ENCODE measurements at places on chromosomes 2 and 18. TPM values are rescaled to one million over a fixed set of nuclear protein-coding genes. Genes with fewer than 3 reads are reported as not detected.

DNA sequence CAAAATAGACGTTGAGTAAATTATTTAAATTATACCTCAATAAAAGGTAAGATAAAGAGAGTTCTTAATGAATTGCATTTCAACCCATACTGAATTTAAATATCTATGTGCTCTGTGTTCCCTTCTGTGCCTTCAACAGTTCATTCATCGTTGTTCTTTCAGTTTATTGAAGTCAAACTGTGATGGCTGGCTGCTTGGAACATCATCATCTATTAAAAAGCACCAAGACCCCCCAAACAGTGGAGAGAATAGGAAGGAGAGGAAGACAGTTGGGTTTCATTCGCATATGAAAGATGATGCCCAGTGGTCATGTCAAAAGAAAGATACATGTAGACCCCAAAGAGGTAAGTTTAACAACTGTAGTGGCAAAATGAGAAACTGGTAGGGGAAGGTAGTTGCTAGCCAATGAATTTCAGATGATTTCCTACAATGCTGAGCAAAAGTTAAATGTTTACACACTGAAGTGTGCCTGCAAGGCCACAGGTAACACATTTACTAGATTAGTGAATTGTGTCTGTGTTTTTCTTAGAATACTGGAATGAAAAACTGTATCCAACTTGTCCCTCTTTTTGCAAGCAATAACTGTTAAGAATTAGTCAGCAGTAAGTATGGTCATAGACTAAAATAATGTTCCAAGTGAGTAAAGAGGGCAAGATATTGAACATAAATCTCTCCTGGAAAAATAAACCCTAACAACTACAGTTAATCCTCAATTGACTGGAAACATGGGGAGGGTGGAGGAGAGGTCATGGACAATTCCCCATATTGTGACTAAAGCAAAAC lies 331.3 kb downstream of the KIAA1328 start:
- no peak for DNase-seq

GRCh38 chr2:127138281-127138680 lies 31.3 kb upstream of the BIN1 start:
- DNase-seq = no peak

DNA sequence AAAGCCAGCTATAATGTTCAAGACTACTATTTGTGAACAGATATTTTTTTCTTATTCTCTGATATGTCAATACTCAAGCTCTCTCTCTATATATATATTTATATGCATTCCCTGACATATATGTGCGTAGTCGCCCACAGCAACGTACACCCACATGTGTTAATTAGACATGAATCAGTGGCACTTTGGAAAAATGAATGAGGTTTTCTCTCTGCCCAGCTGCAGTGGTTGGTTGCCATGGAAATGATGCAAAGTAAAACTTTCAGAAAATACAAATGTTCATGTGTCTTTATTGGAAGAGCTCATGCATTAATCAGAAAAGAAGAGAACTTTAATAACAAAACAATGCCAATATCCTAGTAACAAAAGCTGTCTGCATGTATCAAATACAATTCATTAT lies 34.7 kb downstream of the UNC80 start:
- no peak for DNase-seq

DNA sequence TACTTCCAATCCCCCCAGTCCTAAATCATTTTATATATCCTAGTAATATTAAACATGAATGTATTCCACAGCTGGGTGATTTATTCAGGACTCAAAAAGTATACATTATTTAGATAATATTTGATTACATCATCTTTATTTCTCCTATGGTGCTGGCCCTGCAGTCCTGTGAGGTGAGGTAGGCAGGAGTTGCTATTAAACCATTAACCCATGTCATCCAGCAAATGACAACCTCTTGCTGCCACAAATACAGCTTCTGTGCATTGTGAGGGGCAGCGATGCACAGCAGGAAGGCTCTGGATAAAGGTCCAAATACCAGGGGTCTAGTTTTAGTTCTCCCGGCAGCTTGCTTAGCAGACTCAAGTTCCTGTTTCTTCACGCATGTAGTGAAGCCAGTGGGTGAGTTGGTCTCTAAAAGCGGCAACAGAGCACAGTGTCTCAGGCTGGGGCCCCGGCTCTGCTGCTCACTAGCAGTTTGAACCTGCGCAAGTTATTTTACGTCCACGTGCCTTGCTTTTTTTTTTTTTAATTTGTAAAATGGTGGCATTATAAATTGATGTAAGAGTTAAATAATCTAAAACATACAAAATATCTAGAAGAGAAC lies 36.1 kb downstream of the INSIG2 start:
- no peak for DNase-seq

- no peak for DNase-seq
These were observed 141.9 kb downstream of the ANKRD44 start for GRCh38 chr2:197168705-197169104.

GRCh38 chr2:257429-257828 lies 6.4 kb downstream of the SH3YL1 start:
- no peak for DNase-seq

- peak; percentile 72 for DNase-seq
These were observed 65.9 kb upstream of the AFF3 start for GRCh38 chr2:100208141-100208770.

DNA sequence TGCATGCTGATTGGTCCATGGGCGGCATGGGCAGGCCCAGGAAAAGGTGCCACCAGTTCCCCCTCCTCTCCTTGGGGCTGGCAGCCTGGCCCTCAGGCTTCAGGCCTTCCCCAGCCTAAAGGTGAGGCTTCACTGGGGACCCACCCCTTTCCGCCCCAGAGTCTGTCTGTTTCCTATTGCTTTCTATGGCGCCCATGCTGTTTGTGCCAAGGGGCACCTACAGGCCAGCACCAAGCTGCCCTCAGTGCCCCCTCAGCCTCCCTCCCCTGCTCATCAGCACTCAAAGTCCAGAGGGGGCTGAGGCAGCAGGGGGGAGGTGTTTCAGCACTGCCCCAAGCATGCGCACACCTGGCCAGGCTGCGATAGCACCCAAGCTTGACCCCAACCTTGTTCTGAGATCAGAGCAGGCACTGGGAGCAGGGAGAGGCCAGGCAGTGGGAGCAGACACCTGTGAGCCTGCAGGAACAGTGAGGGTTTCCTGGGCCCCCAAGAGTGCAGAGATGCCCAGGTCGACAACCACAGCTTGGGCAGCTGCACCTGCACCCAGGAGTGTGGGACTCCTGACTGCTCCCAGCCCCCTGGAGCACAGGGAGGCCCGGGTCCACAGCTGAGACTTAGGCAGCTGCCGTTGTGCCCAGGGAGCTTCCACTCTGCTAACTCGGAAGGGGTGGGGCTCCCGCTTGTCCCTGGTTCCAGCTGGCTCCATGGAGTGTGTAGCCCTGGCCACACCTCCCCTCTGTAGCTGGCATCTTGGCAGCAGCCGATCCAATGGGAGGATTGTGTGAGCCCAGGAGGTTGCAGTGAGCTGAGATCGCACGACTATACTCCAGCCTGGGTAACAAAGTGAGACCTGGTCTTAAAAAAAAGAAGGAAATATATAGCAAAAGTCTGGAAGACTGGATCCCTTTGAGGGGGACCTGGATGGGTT lies 69.1 kb downstream of the NCAPH start:
- peak; percentile 27 for DNase-seq

- DNase-seq = no peak
These were observed 20.4 kb downstream of the CMPK2 start for GRCh38 chr2:6845312-6845711.

- DNase-seq = no peak
These were observed 51.0 kb downstream of the PSD4 start for GRCh38 chr2:113224647-113225236.

DNA sequence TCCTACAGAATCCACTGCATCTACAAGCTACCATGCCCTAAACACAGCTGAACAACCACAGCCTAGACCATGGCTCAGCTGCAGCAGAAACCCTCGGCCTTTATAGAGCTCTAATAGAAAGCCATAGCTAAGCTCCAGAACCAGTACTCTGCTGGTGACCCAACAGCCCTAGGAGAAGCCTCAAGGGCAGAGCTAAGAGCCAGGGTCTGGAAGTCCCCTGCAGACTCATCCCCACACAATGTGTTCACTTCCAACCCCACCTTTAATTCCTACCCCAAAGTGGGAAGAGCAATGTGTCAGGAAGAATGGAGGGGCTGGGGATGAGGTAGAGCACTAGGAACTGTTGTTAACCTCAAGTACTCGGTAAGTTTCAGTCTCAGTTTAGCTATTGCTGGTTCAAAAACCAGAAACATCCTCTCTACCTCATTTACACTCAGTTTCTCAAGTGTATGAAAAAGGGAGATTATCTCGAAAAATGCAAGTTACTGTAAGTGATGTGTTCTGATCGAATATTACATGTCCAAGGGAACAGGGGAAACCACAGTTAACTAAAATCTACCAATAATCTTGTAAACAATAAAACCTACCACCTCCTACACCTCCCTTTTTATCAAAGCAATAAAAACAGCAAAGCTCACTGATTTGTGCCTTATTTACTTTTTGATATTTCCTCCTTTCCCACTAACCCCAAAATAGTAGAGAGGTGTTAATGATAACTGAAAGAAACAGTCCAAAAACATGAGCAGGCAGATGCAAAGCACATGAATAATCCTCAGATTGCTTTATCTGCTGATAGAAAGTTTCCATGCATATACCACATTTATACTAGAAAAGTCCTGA lies 36.2 kb downstream of the THADA start:
- DNase-seq = no peak

DNA sequence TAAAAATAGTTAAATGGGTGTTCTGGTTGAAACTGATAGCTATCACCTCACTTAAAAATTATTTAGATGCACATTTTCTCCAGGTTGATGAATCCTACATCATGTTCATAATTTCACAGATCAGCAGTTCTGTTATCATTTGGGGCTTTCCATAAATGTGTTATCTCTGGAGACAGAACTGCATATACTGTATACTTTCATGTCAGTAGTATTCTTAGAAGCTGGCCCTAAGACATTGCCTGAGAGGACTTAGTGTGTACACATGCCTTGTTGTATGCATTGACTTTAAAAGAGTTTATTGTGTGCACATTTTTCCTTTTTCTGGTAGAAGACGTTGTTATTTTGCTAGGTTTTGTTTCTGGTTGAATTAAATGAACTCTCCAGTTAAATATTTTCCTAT lies 41.0 kb downstream of the PIK3C3 start:
- DNase-seq = no peak

GRCh38 chr2:195579776-195580555 lies 77.1 kb upstream of the SLC39A10 start:
- no peak for DNase-seq

DNA sequence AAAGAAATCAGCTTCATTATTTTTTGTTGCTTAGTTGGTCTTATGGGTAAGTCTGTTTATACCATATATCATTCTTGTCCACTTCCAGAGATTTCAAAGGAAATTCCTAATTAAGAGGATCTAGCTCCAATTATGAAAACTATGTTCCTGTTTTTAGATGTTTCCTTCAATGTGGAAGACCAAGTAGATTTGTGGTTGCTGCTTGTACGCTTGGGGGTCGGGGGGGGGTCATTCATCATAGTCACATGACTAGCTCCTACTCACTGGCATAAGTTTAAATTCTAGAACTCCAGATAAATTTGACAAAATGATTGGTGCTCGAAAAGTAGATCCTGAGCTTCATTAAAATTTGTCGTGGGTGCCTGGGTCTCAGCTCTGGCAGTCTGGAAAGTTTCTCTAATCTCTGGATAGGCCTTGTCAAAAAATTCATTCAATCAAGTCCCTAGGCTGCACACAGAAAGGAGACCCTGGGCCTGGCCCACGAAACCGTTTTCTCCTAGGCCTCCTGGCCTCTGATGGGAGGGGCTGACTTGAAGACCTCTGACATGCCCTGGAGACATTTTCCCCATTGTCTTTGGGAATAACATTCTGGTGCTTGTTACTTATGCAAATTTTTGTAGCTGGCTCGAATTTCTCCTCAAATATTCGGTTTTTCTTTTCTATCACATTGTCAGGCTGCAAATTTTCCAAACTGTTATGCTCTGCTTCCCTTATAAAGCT lies 62.5 kb downstream of the MEP1B start:
- DNase-seq = no peak

GRCh38 chr2:88117973-88118372 lies 9.9 kb downstream of the FABP1 start:
- DNase-seq = no peak

DNA sequence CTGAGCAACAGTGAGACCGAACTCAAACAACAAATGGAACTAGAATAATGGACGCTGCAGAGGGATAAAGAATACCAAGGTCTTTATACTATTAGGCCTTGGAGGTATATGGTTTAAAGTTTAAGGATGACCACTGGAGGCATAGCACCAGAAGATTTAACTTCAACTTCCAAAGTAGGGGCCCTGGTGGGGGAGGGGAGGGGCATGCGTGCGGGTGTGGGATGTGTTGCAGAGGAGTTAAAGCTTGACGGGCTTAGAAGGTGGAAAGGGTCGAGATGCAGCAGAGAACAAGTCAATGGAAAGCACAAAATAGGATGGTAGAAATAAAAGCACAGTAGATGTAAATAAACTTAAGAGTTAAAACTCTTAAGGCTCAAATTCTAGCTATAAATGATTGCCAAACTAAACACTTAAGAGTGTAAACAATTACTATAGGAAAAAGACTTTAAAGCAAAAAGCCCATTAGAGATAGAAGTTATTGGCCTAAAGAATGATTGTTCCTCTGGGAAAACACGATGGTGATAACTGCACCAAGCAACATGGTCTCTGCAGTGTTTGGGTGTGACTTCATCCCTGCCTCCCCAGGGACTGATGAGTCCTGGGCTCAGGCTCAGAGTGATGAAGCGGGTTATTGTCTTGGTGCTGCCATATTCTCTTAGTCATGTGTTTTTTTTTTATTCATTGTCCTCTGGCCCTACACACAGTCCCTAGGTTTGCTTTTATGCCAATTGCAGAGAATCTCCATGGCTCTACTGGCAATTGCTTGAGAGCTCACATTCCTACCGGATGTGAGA lies 13.0 kb downstream of the RRM2 start:
- no peak for DNase-seq

- DNase-seq = no peak
These were observed 28.8 kb upstream of the SIX3 start for GRCh38 chr2:44912660-44913059.

GRCh38 chr18:9855681-9856080 lies 30.1 kb upstream of the TXNDC2 start:
- DNase-seq = no peak

GRCh38 chr2:134667541-134667940 lies 51.3 kb downstream of the TMEM163 start:
- no peak for DNase-seq

The C2orf15 gene
- 5.5 TPM for total RNA-seq

The IL1RN gene
- not detected for total RNA-seq

The NCKAP5 gene
- 25.3 TPM for total RNA-seq

The NT5DC4 gene
- total RNA-seq = not detected

The EMILIN1 gene
- total RNA-seq = 2.4 TPM

The CPS1 gene
- 3.4 TPM for total RNA-seq

The MARCHF4 gene
- 7.3 TPM for total RNA-seq

The DLGAP1 gene
- 78.1 TPM for total RNA-seq

The RGPD4 gene
- total RNA-seq = not detected

The TUBA4B gene
- not detected for total RNA-seq

The RAMP1 gene
- 4.6 TPM for total RNA-seq

The DRC1 gene
- 2.6 TPM for total RNA-seq
